ENCODE measurements at places on chromosomes 1 and 21.

GRCh38 chr1:160260406-160261382 is 1.7 kb downstream of the DCAF8 start:
- no peak for DNase-seq

- DNase-seq = no peak
Observed at GRCh38 chr1:54835131-54835898, 34.2 kb upstream of the TTC22 start.

DNA sequence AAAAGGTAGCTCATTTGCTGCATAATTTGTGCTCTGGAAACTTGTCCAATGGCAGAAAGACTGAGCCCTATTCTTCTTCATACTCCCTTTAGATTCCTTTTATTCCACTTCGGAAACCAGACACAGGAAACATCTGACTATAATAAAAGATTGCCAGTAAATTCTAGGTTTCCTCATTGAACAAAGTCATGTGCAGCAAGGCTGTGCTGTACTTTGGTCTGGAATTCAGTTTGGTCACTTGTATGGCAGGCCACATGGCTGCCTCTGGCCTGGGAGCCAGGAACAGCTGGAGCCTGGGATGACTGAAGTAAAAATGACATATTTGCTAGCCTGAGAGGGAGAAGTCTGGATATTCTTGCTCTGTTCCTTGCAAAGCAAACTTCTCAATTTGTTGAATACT is 79.6 kb downstream of the ST3GAL3 start:
- no peak for DNase-seq

DNA sequence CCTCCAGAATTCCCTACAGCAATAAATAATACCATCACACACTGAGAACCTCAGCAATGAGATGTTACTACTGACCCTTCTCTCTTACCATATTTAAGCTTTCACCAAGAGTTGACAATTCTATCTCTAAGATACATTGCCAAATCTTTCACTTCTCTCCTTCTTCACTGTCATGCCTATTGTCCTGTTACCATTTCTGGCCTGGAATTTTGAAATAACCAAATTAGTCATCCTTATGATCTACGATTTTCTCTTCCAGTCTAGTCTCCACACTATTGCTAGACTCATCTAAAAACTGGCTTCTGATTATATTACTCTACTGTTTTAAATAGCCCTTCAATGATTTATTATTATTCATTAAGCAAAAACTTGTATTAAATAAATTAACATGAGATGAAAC is 656.1 kb upstream of the ADGRL4 start:
- DNase-seq = no peak

DNA sequence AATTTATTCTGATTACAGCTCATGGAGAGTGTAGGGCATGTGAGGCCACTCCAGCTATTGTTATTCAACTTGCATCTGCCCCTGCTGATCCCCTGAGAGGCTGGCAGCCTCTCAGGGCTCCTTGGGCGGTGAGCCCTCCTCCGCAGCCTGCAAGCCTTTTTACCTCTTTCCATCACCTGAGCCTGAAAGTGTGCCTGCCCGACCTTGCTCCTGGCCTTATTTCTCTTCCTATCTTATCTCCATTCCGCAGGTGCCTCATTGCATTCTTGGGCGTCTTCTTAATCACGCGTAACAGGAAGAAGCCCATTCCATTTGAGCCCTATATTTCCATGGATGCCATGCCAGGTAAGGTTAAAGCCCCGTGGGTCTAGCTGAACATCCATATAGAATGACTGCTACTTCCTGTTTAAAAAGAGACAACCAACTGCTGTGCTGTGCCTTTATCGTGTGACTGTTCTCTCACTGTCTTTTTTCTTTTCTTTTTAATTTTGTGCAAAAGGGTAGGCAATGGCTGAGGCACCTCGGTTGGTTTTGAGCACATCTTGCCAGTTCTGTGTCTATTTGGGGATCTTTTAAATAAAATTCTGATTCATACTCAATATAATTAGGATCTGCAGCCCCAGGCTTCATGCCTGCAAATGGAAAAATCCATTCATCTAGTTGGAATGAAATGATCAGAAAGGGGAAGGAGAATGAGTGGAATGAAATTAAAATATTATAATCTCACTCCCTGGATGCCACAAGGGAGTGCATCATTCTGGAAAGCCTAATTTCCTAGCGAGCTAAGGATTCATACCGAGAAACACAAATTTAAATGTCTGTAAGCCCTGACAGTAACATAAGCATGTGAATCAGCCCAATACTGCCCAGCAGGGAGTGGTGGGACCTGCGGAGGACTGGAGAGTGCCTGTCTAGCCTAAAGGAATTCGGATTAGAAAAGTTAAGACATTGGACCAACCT is 38.6 kb upstream of the RCAN3 start:
- no peak for DNase-seq

- no peak for DNase-seq
Observed at GRCh38 chr1:199522936-199523335, 504.6 kb upstream of the NR5A2 start.

- no peak for DNase-seq
Observed at GRCh38 chr1:178689769-178690168, 35.3 kb upstream of the RALGPS2 start.

- DNase-seq = no peak
Observed at GRCh38 chr1:32040711-32041110, 27.0 kb downstream of the KHDRBS1 start.

GRCh38 chr1:206738370-206739366 is 31.9 kb upstream of the IL19 start:
- no peak for DNase-seq

DNA sequence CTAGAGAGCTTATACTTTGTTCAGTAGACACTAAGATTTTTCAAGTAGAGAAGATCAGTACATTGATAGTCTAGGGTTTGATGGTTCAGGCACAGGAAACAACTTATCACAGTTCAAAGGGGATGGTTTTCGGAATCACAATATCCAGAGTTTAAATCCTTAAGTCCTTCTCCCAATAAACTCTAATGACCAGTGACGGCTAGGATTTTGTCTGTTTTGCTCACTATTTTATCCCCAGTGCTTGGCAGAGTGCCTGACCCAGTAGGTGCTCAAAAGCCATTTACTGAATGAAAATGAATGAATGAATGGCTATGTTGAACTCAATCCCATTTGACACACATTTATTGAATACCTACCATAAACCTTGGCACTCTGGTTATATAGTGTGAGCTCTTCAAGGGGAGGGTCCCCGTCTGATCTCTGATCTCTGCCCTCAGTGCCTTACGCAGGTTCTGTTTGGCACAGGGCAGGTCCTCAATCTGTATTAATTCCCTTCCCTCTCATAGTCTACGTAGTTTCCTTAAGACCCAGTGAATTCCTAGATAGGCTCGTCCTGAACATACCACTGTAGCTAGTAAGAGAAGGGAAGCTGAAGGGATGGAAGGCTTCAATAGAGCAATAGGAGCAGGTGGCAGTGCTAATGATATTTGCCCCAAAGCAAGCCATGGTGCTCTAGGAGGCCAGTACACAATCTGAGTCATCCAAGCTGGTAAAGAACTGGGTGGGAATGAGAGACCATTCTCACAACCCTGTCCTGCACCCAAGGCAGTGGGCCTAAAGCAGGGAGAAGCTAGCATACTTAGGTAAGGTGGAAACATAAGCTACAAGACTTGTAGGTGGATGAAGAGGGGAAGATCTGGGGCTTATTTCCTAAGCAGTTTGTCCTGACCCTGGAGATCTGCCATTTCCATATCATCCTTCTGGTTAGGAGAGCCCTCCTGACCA is 53.4 kb downstream of the DMAP1 start:
- DNase-seq = no peak

DNA sequence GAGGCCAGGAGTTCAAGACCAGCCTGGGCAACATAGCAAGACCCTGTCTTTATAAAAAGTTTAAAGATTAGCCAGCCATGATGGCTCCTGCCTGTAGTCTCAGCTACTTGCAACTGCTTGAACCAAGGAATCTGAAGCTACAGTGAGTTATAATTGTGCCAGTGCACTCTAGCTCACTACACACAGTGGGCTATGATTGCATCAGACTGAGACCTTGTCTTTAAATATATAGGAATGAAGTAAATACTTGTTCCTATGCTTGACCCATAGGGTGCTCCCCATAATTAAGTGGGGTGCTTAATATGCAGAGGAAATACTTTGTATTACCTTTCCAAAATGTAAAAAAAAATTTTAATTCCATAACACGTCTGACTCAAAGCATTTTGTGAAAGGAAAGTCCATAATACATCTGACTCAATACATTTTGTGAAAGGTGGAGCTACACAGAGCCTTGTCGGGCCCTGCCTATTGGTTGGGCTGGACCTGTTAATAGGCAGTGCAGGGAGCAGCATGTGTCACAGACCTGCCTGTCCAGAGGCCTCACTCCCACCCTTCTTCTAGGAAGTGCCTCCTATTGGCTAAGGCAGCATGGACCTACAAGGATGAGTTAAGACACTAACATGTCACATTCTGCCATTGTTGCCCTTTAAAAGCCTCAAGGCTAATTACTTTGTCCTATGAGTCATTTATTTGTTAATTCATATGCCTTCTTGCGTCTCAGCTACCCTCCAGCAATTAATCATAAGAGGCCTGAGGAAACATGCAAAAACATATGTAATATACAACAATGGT is 33.6 kb downstream of the CD58 start:
- no peak for DNase-seq

DNA sequence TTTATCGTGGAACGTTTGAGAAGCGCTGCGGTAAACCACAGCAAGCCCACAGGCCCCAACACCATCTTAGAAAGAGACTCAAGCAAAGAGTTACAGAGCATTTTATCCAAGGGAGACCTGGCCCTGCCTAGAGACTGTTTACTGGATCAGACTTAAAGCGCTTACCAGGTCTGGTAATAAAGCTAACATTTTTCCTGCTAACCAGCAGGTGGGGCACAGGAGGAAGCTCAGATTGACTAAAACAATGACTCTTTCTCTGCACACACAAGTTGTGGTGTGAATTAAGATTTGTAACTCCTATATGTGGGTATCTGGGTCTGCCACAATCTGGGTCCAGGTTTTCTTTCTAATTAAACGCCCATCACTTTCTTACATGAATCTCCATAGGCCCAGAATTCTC is 136.5 kb upstream of the ETS2 start:
- no peak for DNase-seq

GRCh38 chr21:21662776-21663175 is 664.6 kb downstream of the NCAM2 start:
- DNase-seq = no peak

DNA sequence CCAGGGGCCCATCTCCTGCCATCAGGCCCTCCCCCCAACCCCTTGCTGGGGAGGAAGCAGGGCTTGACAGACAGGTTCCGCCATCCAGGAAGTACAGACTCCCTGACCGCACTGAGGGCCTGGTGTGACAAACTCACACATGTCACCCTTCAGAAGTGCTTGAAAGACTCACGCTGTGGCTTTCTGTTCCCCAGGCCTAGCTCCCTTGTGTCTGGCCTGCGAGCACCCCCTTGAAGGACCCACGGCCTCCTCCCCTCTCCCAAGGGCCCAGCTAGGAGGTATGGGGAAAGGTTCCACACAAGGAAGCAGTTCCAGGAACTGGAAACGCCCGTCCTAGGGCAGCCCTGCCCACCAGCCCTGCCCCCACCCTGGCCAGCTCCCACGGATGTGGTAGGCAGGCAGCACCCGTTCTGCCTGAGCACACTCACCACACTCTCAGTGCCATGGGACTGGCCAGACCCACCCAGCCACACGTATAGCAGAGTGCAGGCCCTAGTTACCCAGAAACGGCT is 26.7 kb downstream of the SLC2A1 start:
- DNase-seq = no peak

DNA sequence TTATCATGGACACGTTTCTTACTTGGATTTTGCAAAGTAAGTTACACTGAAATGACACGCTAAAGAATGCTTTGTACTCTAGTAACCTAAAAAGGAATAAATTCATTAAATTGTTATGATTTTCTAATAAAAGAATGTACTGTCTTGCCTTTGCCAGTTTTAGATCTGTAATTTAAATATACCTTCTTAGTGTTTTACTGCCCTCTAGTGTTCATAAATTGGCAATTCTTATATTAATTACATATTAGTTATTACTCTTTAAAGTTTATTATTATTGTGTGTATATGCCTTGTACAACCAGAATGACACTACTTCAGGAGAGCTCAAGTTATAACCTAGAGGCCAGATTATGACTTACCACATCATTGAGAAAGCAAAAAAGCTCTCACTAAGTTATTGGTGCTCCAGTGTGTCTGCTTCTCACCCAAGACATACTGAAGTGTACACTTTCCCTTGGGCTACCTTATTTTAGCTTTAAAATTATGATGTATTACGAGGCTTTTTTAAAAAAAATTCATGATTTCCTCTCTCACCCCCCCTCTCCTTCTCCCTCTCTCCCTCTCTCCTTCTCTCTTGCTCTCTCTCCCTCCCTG is 169.9 kb downstream of the HS2ST1 start:
- no peak for DNase-seq

DNA sequence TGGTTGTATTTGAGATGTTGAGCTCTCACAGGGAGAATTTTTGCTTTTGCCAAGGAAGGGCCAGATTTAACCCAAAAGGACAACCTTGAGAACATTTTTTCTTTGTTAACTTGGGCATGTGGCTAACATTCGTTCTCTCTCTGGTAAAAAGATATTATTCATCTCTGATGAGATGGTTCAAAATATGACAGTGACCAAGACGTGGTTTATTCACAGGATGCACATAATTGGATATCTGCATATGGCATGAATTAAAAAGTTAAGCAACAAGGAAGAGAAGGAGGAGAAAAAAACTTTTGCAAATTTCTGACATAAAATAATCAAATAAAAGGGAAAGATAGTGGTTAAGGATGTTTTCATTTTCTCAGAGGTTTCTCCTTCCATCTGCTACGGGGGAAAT is 43.1 kb upstream of the BCL10 start:
- no peak for DNase-seq

GRCh38 chr1:185823467-185823866 is 89.3 kb downstream of the HMCN1 start:
- DNase-seq = no peak

DNA sequence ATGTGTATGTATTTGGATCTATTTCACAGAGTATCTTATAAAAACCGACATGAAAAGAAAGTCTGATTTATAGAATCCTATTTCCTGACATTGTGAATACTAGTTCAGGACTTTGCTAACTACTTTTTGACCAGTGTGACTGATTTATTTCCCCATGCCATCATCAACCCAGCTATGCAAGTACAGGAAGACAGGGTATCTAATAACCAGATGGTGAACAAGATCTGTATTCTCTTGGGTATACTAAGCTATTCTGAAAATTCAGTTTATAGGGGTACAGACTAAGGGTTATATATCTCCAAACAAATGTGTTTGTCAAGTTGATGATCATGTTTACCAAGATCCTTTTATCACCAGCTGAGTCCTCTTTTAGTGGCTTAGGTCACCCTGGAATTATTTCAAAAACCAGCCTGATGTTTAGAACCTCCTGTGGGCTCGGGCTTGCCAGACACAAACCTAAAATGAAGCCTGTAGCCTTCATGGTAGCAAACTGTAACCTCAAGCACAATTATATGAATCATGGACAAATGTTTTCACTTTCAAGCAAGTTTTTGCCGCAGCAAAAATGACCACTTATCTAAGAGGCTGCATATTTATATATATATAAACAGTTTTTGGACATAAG is 185.1 kb downstream of the FGGY start:
- DNase-seq = no peak
